ENCODE measurements at places on chromosomes 7 and 10.

DNA sequence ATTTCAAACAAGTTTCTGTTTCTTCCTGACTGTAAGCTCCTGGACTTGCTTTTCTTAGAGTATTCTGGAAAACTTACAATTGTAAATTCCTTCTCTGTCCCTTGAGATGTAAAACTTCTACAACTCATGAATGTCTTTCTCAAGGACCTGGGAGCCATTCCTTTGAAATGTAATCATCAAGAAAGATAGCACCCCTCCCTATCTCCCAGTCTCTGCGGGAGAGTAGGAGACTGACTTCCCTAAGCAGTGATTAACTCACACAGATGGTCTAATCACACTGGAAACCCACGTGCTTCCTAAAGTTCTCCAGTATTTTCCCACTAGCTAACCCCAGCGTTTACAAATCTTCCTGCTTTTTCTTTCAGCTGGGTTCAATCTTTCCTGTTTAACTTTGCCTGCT lies 549.4 kb downstream of the SORCS1 start:
- no peak for DNase-seq

- no peak for DNase-seq
Observed at GRCh38 chr7:158123214-158123613, 464.4 kb downstream of the PTPRN2 start.

DNA sequence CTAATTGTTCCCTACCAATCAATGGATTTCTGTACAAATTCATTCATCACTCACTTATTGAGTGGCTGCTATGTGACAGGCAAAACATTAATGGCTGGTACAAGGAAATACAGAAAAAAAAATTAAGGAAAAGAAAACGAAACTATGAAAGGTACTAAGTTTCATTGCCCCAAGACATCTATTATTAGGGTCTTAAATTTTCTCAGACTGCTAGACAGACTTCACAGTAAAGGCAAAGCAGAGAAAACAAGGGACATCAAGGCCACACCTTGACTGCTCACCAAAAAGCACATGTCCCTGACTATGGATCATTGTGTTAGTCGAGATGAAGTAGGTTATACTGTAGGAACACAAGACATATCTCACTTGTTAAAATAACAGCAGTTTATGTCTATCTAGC lies 36.5 kb downstream of the DGKI start:
- DNase-seq: no peak

- no peak for DNase-seq
Observed at GRCh38 chr7:40297741-40298311, 163.0 kb downstream of the SUGCT start.

DNA sequence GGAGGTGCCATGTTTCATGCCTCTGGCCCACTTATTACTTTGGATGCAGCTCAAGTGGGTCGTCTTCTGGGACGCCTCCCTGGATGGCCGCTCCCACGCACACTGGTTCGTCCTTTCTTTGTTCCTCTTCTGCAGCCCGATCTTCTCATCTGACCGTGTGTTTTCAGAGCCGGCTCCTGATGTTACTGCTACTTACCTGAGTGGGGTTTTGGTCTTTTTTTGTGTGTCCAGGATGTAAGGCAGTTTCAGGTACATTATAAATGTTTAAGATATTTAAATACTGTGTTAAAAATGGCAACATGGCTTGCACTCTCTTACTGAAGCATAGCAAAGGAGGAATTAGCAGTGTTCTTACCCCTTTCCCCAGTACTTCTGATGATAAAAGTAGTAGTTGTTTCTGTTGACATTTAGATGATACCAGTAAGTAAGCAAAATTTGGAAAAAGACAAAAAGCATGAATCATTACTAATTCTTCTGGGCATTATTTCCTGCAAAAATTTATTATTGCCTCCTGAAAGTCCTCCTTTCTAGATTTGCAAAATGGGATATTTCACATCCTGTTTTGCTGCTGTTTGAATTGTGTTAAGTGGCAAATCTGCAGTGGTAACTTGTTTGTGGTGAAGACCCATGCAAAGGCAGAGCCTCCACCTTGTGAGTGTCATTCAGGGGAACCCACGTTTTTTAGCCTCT lies 59.4 kb downstream of the SHH start:
- DNase-seq: peak; percentile 83

DNA sequence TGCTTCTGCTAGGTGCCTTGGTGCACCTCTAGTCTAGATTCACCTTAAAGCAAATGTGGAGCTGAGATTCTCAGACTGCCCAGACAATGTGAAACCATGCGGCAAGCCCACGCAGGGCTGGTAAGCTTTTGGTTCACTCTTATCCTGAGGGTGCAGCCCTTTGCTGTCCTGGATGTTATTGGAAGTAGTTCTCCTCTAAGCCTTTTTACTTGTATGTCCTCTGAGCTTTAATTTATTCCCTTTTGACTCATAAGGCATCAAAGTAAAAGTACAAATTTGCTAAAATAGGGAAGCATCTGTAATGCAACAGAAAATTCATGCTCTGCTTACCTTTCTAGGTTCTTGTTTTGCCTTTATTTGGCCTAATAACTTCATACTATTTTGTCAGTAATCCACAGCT lies 186.8 kb downstream of the MACC1 start:
- peak; percentile 59 for DNase-seq

DNA sequence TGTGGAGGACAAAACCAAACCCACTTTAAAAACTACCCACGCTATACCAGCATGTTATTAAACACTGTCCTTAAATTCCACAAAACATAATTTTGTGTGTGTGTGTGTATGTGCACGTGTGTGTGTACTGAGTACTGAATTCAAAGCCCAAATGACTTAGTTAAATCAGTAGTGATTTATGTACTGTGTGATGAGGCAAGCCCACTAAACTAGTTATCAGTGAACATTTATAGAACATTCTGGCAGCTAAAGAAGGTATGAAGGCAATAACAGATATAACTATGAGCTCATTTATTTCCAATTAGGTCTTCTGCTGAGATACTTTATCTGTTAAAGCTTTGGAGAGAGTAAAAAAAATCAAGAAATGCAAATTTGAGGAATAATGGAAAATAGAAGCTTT lies 115.1 kb downstream of the CPED1 start:
- no peak for DNase-seq

DNA sequence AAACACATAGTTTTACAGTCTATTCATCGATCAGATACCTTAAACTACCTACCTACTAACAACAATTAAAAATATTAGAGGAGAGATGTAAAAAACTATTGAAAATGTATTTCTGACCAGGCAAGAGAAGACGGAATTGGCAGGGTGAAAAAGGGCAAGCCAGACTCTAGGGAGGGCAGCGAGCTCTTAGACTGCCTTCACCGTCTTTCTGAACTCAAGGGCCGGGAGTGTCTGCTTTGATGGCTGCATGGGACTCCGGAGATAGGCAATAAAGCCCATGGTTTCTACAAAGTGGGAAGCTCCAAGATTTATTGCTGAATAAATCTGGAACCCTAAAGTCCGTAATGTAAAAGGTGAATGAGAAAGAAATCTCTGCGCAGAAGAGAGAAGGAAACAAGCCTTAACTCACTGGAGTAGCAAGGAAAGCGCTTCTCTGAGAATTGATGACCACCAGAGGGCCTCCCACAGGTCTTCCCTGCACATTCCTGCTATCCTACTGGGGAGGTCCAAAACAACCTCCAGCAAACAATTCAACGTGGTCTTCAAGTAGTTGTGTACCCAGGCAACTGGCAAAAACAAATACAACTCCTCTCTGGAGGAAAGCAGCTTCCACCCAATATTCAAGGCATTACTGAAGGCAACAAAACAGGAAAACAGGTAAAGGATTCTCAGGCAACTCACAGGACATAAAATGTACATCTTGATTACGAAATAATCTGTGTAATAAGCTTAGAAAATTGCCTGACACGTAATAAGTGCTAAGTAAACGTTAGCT lies 181.3 kb downstream of the SDK1 start:
- peak; percentile 2 for DNase-seq

Data from GM12865 (cell line).